ENCODE measurements at places on chromosomes 6 and 20.

DNA sequence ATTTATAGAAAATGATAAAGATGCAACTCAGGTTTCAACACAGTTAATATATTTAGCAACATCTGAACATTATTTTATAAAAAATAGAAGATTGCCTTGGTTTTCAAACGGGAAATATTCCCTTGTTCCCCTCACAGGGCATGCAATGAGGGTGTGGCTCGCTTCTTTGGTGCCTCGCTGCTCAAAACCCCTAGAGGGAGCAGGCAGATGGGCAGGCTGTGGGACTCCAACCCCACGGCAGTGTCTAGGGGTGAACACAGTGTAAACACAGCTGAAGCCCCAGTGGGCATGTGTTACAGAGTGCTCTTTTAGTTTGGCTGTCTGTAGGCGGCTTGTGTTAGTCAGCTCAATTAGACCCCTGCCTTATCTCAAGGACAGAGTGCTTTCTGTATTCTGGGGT is 560.8 kb upstream of the IMPG1 start:
- DNase-seq: no peak

GRCh38 chr6:56072856-56073255 is 174.5 kb downstream of the COL21A1 start:
- no peak for DNase-seq

GRCh38 chr6:37050045-37050853 is 44.8 kb downstream of the FGD2 start:
- no peak for DNase-seq

DNA sequence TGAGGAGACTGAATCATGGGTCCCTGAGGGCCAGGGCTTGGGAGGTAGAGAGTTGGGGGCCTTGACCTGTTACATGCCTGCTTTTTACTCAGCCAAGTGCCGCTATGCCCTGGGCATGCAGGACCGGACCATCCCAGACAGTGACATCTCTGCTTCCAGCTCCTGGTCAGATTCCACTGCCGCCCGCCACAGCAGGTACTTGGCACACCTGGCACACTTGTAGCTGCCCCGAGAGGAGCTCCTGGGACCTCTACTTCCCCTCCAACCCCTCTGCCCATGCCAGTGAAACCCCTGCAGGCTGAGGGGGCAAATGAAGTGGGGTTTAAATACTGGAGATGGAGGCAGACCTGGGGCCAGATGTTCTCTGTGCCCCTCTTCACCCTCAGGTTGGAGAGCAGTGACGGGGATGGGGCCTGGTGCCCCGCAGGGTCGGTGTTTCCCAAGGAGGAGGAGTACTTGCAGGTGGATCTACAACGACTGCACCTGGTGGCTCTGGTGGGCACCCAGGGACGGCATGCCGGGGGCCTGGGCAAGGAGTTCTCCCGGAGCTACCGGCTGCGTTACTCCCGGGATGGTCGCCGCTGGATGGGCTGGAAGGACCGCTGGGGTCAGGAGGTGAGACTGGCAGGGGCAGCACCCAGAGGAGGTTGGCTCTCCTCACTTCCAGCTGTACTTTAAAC is 4.6 kb downstream of the DDR1 start:
- peak; percentile 5 for DNase-seq

DNA sequence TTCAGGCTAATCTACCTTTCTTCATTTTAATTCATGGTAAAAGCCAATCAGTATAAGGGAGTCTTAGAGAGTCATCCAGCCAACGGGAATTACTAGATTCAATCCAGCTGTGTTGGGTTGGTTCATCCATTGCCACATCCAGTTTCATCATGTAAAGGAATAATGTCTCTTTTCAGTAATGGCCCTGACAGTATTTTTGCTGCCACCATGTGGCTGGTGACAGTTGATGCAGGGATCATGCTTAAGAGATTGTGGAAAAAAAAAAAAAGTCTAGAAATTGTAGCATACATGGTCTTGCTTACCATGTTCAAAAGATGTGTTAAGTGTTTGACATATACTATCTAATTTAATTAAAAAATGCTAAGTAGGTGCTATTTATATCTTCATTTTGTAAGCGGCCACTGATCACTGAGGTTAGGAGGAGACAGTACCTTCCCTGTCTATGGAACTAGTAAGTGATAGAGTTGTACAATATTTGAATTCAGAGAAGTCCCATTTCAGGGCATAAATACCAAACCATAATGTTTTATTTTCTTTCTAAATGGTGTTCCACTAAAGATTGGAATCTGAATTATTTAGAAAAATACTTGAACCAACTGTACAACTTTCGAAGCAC is 135.9 kb downstream of the KHDRBS2 start:
- DNase-seq: no peak

DNA sequence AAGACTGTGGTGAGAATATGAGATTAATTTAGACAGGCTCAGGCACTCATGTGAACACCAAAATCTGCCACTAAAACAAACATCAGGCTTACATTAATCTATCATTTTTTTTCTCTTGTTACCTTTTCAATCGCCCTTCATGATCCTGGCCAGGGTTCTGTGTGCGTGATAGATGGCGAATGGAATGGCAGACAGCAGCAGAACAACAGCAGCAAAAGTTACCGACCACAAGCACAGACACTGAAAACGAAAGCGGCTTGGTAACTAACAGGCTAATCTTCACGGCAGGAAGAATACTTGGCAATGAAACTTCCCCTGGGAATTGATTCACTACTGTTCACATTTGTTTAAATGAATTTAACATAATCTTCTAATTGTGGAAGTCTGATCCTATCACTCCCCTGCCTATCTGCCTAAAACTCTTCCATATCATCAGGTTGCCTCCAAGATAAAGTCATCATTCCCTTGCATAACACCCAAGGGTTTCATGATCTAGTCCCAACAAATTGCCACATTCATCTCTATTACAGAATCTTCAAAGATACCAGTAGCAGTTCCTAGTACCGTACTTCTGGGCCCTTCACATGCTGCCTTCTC is 28.7 kb downstream of the PTPRK start:
- no peak for DNase-seq

Measured in 8988T (cell line).